Amniotic stem cell (primary cell): ENCODE measurements at places on chromosomes 5 and 9.

- no peak for DNase-seq
These were observed 115.4 kb downstream of the EGFLAM start for GRCh38 chr5:38373743-38374142.

DNA sequence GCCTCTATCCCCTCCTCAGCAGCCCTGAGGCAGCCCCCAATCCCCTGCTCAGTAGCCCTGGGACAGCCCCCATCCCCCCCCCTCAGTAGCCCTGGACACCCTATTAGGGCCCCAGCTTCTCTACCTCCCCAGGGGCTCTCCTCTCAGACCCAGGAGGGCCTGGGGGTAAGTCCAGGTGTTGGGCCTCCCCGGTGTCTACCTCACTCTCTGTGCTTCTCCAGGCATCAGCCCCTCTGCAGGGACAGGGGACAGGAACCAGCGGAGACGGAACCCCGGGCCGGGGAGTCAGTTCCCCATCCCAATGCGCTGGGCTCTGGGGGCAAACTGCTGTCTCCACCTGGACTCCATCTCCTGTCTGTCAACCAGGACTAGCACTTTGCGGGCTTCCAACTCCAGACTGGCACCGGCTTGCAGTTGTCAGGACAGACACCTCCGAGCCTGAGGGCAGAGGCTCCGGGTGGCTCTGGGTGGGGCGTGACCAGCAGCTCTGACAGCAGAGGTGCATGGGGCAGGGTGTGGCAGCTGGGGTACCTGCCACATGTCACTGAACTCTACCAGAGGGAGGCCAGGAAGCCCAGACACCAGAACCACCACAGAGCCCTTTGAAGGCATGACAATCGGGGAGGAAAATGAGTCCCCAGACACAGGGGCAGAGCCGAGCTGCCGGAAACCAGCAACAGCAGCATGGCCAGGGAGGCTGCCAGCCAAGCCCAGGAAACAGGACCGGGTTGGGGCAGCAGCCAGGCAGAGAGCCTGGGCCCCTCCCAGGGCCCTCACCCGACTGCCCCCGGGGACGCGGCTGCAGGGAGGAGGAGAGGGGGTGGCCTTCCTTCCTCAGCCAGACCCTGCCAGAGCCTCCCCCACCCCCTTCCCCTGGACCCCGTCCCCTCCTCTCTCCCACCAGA lies 17.7 kb upstream of the UBAC1 start:
- DNase-seq, result no peak

- no peak for DNase-seq
These were observed 498.6 kb upstream of the GRIN3A start for GRCh38 chr9:102237094-102237493.

DNA sequence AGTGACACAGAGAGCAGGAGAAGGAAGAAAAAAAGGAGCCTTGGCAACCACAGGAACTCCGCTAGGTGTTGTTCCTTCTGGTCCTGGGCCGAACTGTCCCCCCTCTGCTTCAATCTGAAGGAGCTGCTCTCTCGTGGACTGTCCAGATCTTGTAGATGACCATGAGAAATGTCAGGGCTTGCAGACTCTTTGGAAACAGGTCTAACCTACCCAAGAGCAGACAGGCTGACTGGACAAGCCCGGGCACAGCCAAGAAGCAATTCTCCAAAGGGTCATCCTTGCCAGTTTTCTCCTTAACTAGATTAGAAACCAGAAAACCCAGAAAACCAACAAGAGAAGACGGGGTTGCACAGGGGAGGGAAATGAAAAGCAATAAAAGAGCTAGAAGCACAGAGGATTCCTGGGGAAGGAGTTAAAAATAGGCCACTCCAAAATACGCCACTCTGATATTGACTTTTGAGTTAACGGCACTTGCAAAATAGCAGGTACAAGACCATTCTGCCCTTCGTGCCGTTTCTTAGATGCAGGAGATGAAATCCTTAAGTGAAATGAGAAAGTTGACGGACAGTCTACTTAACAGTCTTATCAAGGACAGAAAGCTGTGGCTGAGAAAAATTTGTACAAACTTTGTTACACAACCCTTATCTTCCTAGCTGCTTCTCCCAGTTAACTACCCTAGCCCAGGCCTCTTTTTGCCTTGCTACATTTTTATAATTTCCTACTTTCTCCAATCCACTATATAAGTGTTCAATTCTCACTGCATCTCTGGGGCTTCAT lies 5.8 kb downstream of the GCNT4 start:
- no peak for DNase-seq

DNA sequence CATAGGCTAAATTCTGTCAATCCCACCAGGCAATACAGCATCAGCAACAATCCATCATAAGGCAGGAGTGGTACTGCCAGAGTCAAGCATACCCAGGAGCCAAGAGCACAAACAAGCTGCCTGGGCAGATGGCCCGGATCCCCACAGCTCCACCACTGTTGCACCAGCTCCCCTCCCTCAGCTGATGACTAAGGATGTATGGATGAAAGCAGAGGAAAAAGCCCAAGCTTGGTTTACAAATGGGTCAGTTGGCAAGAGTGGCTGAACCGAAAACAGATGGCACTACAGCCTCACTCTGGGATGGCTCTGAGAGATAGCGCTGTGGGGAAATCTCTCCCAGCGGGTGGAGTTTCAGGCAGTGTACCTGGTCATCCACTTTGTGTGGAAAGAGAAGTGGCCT lies 29.4 kb downstream of the DROSHA start:
- no peak for DNase-seq
